NCI-H2171 treated with DMSO at 0.1 percent for 48 hours (cell line): ENCODE measurements at places on chromosomes 5 and 9.

GRCh38 chr9:96394832-96395496 is 11.5 kb upstream of the SLC35D2 start:
- DNase-seq = no peak

DNA sequence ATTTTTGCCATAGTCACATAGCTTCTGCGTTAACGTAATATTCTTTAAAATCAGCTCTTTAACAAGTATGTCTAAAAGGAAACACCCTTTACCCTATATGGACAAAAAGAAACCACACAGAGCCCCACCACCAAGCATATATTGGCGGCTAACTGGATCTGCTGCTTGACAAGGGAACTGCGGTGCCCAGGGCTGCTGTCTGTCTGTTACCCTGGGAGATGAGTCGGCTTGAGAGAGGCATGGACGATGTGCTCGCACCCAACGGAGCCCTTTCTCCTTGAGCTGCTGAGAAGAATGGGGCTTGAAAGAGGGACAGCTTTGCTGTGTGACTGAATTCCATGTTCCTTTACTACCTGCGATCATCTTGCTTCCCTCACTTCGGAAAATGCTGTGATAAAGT is 158.6 kb upstream of the SHB start:
- DNase-seq = peak; percentile 16

GRCh38 chr5:67910546-67910945 is 305.0 kb upstream of the PIK3R1 start:
- no peak for DNase-seq

DNA sequence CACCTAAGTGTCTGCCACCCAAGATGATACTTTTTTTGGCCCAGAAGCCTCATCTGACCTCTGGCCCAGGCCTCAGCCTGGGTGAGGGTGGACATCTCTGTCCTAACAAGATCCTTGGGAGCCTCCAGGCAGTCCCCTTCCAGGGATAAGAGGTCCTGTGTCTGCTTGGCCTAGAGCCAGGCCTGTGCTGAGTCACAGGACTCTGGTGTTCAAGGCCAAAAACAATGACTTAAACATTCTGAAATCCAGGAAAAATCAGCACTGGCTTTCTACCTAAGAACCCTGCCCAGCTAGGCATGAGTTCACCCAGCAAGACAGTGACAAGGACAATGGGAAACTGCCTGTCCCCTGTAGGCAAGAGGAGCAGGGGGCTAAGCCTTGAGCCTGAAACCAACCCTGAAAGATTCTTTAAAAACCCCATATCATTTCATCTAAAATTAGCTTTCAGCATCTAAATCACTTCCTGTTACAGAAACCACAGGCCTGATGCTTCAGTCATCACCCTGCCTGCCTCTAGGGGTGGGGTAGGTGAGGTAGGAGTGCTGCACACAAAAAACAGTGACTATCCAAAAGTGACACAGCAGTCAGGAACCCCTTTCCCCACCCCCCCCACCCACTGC is 29.9 kb downstream of the CSF2 start:
- DNase-seq = no peak

- DNase-seq = peak; percentile 39
These were observed 75.1 kb downstream of the FGF18 start for GRCh38 chr5:171494452-171495121.

DNA sequence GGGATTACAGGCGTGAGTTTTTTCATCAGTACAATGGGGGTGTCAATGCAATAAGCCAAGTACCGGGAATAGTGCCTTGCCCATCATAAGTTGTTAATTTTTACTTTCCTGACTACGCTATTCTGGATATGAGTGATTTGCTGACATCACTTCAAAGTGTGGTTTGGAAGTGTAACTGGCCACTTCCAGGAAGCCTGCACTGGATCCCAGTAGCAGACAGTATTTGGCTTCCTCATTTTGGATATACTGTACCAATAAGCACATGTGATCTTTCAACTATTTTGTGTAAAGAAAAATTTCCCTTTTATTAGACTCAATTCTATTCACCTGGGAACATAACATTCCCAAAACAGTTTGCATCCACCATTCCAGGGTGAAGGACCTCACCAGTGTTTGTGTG is 417.7 kb upstream of the KLF4 start:
- DNase-seq = no peak

DNA sequence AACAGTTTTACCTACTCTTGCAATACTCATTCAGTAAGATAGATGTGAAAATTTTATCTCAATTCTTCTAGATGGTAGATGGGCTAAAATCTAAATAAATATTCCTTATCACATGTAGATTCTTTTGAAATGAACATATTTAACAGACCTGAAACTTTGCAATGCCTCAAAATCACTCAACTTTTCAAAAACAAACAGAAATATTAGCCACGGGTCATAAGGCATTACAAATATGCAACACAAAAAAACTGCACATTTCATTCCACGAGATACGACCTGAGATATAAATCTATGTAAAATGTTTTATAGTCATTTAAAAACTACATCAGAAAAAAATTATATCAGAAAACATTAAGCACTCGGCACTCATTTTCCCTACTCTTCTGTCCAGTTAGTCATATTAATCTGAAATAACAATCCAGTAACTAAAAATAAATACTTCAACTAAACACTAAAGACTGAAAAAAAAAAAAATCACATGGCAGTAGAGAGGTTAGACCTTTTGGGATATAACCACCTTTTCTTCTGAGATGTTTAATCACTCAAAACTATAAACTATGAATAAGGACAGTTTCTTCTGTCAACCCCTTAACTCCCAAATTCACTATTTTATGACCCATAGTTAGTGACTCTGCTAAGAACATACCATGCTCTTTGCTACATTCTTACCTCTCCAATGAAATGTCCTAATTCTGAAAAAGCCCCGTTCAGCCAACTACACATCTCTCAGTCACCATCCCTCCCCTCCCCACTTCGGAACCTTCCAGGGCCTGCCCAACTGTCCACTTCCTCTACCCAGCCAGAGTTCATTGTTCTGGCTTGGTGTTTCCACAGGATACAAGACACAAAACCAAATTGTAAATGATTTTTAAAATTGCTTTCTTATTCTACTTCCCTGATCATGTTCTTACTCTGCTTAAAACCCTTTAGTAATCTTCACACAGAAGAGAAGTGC is 6.4 kb downstream of the HOMER1 start:
- no peak for DNase-seq

DNA sequence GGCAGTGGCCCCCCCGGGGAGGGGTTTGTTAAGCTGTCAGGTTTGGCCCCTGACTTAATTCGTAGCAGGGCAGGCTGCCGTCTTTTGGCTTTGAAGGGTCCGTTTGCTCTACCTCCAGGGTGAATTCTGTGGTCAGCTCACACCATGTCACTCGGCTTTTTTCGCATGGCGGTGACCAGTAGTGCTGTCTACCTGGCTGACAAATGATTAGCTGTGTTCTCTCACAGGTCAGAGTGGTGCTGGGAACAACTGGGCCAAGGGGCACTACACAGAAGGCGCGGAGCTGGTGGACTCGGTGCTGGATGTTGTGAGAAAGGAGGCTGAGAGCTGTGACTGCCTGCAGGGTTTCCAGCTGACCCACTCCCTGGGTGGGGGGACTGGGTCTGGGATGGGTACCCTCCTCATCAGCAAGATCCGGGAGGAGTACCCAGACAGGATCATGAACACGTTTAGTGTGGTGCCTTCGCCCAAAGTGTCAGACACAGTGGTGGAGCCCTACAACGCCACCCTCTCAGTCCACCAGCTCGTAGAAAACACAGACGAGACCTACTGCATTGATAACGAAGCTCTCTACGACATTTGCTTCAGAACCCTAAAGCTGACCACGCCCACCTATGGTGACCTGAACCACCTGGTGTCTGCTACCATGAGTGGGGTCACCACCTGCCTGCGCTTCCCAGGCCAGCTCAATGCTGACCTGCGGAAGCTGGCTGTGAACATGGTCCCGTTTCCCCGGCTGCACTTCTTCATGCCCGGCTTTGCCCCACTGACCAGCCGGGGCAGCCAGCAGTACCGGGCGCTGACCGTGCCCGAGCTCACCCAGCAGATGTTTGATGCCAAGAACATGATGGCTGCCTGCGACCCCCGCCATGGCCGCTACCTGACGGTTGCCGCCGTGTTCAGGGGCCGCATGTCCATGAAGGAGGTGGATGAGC is 1.4 kb downstream of the TUBB4B start:
- DNase-seq = no peak

DNA sequence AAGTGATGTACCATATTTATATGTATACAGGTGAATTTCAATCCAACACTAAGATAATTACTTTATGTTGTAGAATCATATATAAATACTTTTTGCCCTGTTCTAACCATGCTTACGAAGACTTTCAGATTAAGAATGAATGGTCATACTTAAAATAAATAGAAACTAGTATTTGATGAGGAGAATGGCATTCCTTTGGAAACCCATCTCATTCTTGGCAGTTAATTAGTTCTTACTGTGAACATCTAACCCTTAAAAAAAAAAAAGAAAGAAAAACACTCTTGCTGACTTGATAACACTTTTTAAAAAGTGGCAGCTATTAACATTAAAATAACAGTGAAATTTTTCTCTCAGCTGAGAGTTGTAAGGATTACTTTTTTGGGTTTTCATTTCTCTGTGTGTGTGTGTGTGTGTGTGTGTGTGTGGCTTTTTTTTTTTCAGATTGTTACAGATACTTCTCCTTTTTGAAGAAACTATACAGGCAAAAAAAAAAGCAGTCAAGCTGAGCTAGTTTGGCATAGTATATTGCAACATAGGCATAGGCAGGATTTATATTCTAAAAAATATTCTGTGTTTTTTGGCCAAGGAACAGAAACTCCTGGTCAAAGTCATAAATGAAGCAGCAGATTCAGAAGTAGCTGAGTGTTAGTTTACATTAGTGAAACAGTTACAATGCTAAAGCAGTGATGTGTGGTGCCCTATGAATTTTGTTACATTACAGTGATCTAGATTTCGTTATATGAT is 163.5 kb downstream of the CD180 start:
- no peak for DNase-seq
